NCI-H69 (cell line): ENCODE measurements at places on chromosomes 13 and 19.

- DNase-seq = no peak
Observed at GRCh38 chr13:66359393-66359792, 870.7 kb downstream of the PCDH9 start.

- no peak for DNase-seq
Observed at GRCh38 chr13:110154410-110154933, 152.5 kb downstream of the COL4A1 start.

DNA sequence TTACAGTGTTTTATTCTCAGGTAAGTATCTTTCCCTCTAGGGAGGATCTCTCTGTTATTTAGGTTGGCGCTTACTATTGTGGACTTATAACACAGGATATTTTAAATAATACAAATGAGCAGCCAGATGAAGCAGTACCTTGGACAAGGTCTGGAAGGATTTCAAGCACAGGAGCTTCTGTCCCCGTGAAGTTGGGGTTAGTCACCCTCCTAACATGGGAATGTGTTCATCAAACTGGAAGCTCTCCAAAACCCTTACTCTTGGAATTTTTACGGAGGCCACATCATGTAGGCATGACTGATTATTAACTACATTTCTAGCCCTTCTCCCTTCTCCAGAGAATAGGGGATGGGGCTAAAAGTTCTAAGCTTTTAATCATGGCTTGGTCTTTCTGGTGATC, 38.3 kb upstream of the SPRY2 start:
- DNase-seq = no peak

DNA sequence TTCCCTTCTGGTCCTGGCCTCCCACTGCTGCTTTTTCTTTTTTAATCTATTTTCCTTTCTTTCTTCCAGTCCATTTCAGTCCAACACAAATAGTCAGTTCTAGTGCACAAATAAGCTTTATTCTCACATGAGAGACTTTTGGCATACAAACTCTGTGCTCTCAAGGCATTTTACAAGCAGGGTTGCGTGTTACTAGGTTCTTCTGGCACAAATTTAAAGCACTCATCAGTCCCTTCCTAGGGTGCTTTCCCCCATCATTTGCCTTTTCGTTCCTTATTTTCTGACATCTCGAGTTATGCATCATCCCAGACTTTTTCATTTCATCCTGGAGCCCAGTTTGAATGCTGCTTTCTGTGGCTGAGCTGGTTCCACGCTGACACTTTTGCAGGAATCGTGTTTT, 29.8 kb upstream of the IL17D start:
- no peak for DNase-seq

- peak; percentile 58 for DNase-seq
Observed at GRCh38 chr19:14563989-14564651, 7.7 kb downstream of the NDUFB7 start.

- peak; percentile 13 for DNase-seq
Observed at GRCh38 chr13:23087880-23088279, 92.9 kb upstream of the SGCG start.

DNA sequence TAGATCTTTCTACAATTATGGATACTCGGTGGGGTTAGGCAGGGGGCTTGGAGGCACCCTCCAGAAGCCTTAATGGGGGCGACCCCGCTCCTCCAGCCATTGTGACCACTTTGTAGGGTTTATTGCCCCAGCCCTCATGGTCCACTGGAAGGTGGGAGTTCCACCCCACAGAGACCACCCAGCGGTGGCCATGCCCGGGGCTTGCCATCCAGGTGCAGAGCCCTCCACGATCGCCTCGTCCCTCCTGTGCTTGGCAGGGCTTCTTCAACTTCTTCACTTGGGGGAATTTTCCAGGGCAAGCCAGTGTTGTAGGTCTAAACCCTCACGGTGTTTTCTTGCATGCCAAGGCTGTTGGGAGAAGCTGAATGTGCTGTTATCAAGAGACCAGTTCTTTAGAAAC, 16.1 kb downstream of the ZNF536 start:
- no peak for DNase-seq

DNA sequence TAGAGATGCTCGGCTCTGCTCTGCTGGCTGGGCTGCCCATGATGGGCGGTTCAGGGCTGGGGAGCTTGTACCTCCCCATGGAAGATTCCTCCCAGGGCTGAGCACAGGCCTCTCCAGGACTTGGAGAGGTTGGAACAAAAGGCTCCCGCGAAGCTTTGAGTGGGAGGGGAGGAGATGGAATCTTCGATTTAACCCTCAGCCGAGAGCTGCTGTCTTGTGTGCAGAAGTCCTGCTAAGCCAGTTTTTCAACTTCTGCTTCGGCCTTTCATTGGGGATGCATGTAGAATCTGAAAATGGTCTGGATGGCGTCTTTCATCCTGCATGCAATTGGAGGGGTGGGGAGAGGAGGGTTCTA, 163.3 kb downstream of the KDM4B start:
- no peak for DNase-seq

- DNase-seq = no peak
Observed at GRCh38 chr13:66748712-66749111, 481.4 kb downstream of the PCDH9 start.

- no peak for DNase-seq
Observed at GRCh38 chr19:19471682-19472081, 43.7 kb downstream of the TSSK6 start.

- no peak for DNase-seq
Observed at GRCh38 chr13:77807431-77808135, 110.1 kb downstream of the SLAIN1 start.

DNA sequence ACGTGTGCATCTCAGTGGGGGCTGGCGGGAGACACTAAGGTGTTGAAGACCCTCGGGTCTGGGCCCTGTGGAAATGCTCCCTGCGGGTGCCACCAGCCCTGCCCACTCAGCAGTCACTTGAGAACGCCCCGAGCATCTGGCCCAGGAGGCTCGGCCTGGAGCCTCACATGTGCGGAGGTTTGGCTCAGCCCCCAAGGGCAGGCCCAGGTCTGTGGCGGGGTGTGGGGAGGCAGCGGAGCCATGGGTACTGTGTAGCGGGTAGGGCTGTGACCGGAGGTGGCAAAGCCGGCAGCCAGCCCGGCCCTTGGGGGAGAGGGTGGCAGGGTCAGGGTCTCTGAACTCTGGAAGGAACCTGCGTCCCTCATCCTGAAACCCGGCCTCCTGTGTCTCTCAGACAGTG, 37.6 kb downstream of the MCF2L start:
- DNase-seq = no peak
